ENCODE measurements at places on chromosomes 13 and 19.

DNA sequence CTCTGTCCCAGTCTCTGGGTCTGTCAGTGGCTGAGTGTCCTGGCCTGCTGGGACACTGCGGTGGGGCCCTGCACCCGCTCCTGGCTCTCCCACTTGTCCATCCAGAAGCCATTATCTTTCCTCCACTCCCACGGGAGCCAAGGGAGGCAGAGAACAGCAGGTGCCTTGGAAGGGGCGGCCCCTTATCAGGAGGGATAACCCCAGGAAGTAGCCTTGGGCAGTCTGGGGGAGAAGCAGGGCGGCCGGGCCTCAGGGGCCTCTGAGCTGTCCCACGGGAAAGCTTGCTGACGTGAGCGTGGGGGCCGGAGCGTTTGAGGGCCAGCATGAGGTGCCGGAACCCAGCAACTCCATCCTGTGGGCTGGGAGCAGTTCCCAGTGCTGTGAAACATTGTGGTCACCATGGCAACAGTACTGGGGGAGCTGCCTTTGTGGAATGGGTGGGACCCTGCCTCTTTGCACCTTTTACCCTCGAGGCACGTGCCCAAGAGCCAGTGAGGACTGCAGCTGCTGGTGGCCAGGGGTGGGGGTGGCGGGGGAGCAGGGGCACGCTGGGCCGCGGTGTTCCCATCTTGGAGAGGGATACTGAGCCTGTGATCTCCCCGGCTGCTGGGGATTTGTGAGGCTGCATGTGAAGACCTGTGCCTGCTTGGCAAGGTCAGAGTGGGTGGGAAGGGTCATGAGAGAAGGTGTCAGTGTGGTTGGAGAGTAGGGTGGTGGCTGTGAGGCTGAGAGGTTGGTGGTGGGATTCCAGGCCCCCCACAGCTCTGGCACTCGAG, 20.9 kb downstream of the KLHL26 start:
- DNase-seq = no peak

DNA sequence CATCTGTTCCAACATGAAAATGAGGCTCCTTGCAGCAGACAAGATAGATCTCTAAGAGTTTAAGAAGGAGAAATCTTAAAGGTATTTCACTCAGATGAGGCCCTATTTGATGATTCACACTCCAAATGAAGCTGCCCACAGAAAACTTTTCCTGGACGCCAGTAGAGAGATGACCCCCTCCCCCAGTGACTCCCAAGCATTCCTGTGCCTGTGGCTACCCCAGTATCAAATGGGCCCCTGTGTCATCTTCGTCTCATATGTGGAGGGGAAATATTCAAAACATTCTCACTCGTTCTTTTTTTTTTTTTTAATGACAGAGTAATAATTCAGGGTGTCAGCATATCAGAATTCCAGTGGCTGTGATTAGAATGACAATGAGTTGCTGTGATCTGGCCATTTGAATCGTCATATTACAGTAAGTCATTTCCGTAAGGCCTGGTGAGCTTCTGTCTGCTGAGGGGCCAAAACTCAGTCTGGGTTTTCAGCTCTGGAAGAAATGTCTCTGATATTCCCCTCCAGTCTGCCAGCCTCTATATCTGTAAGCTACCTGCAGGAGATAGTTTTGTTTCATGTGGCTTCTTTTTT, 194.7 kb downstream of the URI1 start:
- DNase-seq = no peak

- no peak for DNase-seq
Observed at GRCh38 chr19:888581-889385, 4.2 kb downstream of the MED16 start.

- DNase-seq = no peak
Observed at GRCh38 chr13:110136660-110137585, 170.0 kb downstream of the COL4A1 start.

DNA sequence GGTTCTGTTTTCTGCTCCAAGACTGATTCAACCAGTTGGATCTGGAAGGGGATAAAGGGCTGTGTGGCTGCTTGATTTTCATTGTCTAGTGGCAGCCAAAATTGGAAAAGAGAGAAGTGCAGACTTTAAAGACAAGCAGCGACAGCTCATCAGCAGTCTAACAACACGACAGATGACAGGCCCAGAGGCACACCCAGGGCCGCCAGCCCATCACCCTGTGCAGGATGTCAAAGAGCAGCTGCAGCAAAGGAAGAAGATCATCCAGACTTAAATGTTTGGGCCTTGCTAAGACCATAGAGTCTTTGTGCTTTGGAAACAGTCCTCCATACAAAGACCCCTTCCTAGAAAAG, 421.0 kb upstream of the KLF12 start:
- DNase-seq = peak; percentile 37

- no peak for DNase-seq
Observed at GRCh38 chr19:6733338-6734095, 3.9 kb downstream of the GPR108 start.

- no peak for DNase-seq
Observed at GRCh38 chr19:7931221-7932061, 5.5 kb upstream of the CTXN1 start.

DNA sequence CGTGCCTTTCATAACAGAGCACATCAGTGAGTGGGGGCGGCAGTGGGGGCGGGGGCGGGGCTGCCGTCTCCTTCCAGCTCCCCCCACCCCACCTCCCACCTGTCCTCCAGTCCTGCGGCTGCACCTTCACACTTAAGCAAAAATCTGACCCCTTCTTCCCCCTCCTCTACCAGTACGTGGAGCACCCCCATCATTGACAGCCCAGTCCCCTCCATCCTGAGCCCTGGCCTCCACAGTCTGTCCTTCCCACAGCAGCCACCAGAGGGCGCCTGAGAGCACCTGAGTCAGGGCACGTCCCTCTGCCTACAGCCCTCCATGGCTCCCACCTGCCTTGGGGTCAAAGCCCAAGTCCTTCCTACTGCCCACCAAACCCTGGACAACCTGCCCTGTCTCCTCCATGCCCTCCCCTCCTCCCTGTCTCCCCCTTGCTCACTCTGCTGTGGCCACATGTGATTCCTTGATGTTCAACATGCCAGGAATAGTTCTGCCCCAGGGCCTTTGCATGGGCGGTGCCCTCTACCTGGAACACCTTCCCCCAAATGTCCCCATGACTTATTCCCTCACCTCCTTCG, 4.0 kb downstream of the EBI3 start:
- DNase-seq = peak; percentile 8

DNA sequence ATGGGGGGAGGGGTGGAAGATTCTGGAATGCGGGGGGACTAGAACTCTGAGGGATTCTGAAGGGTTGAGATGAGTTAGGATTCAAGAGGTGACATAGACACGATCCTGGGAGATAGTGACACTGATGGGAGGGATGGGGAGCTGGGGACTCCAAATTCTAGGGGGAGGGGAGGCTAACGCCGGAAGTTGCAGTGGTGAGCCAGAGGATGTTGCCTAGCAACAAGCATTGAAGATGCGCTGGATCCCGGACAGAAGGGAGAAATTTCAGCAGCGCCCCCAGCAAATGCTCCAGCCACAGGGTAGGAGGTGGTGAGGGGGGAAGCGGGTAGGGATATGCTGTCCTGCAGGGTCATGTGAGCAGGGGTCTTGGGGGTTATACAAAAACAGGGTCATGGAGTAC, 6.9 kb upstream of the LTBP4 start:
- no peak for DNase-seq
